ENCODE measurements at places on chromosomes 7 and 10.

GRCh38 chr10:70258216-70258615 is 25.0 kb upstream of the PPA1 start:
- no peak for DNase-seq

DNA sequence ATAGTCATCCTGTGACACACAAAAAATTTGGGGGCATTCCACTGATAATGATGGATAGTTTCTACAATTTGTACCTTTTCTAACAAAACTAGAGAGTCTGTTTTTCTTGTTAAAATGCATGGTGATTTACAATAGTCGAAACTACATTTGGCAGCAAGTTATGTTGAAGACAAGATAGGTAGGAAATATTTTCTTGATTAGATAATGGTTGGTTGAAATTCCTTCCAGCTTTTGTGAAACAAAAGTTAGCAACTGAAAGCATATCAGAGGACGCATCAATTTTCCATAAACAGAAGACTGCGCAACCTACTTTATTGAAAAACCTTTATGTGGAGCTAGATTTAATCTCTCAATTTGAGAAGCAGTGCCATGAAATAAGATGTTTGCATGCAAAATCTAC is 155.8 kb upstream of the GLI3 start:
- DNase-seq = no peak

GRCh38 chr7:111026343-111026742 is 64.6 kb upstream of the LRRN3 start:
- DNase-seq = no peak

DNA sequence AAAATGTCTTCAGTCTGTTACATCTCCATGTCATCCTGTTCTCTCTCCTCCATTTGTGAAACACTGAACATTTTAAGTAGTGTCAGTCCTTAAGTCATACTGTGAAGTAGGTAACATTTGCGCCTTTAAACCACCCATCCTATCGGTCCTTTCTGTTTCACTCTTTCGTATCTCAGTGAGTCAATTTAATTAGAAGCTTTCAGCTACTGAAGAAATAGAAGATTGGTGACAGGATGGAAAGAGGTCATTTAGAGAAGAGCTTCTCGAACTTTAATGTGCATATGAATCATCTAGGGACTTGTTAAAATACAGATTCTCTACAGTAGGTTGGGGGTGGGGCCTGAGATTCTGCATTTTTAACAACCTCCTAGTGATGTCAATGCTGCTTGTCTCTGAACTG is 113.4 kb downstream of the SRI start:
- no peak for DNase-seq

- DNase-seq = no peak
These were observed 59.5 kb upstream of the CAV2 start for GRCh38 chr7:116439841-116440549.

DNA sequence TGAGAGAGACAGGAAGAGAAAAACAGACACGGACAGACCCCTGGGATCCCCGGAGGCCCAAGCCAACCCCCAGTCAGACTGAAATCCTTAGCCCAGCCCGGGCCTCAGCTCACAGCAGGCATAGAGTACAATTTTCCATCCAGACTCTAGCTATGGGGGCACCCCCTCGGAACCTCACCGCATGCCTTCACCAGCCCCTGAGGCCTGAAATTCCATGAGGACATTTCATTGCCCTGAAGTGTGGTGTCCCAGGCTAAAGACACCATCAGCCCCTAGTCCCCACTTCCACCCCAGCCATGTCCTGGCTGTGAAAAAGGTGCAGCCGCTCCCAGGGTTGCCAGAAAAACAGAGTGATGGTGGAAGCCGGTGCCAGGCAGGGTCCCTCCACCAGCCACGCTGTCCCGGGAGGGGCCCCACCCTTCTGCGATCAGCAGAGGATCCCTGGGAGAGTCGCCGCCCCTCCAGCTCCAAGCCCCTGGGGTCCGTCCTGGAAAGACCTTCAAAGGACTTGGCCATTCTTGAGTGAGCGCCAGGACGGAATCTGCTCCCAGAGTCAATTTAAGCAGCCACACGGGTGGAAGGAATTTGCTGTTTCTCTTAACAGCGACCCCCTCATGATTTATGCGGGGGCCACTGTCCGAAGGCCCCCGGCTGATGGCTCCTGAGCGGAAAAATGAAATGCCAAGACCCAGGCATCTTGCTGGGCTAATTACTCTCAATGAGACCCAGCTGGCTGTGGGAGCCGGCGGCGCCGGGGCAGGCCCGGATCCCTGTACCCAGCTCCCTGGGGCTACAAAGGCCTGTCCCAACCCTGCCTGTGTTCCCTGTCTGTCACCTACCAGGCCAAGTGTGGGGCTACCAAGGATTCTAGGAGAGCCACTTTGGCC is 23.2 kb downstream of the MYL10 start:
- DNase-seq = no peak

- no peak for DNase-seq
These were observed 35.6 kb downstream of the PRKAR2B start for GRCh38 chr7:107080099-107080505.

DNA sequence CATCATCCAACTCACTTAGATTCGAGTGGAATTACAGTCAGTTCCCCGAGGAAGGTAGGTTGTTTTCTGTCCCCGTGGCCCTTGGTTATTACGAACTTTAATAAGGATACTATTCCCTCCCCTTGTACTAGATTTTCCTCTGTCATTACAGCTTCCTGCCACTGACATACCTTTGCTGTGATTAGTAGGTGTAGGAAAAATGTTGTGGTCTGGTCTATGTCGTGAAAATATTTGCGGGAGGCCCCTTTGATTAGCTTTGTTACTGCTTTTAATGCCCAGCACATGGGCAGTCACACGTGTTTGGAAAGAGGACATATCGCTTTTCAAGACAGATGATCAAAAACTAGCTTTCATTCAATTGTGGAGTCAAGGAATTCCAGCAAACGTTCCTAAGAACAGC is 92.2 kb downstream of the GATA3 start:
- no peak for DNase-seq

- no peak for DNase-seq
These were observed 251.9 kb downstream of the TNS3 start for GRCh38 chr7:47330026-47330425.

DNA sequence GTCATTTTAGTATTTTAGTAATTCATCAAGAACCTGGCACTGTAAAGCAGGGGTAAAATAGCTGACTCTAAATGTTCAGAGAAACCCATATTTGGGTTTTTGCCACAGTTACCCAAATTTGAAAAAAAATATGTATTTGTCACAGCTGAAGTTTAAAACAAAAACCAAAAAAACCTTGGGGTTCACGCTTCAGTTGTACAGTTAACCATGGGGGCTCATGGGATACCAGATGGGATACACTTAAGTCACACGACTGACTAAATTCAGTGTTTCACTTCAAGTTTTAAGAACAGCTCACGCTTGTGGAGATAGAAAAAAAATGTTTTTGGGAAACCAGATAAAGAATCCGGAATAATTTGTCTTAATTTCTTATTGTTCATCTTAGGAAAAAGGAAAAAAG is 2.1 kb downstream of the ARL3 start:
- DNase-seq = no peak

DNA sequence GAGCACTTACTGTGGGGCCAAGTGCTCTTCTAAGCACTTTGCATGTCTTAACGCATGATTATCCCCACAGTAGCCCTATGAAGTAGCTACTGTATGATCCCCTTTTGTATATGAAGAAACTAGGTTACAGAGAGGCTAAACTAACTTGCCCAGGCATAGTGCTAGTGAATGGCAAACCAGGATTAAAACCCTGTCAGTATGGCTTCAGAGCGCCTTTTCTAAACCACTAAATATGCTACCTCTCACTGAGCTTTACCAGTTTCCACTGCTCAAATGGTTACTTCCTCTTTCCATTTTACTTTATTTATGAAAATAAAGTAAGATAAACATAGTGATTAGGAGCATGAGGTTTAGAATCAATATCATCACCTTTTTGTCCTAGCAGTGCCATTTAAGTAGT is 73.6 kb downstream of the PODXL start:
- DNase-seq = no peak

- DNase-seq = no peak
These were observed 2.4 kb downstream of the AMPH start for GRCh38 chr7:38628630-38629385.

DNA sequence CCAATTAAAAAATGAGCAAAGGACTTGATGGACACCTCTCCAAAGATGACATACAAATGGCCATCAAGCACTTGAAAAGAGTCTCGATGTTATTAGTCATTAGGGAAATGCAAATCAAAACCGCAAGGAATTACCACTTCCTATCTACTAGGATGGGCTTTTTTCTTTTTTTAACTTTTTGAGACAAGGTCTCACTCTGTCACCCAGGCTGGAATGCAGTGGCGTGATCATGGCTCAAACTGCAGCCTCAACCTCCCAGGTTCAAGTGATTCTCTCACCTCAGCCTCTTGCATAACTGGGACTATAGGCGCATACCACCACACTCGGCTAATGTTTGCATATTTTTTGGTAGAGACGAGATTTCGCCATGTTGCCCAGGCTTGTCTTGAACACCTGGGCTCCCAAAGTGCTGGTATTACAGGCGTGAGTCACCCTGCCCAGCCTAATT is 13.6 kb downstream of the NKX1-2 start:
- DNase-seq = no peak

GRCh38 chr10:131937836-131938235 is 37.0 kb downstream of the PPP2R2D start:
- DNase-seq = no peak

DNA sequence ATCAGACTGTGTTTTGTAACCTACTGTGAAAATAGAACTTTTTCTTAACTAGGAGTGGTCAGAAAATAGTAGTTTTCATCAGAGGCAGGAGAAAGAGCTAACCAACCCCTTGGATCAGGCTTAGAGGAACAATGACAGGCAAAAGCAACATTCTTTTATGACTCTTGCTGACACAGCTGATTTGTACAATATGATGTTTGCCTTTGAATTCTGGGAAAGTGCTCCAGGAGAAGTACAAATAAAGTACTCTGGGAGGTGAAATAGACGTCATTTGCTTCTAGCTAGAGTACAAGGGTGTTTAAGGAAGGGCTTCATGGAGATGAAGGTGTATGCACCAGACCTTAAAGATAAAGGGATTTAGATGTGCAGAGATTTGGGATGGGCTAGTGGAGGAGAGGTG is 75.1 kb upstream of the KIAA1217 start:
- DNase-seq = no peak

GRCh38 chr7:108802650-108803049 is 233.0 kb downstream of the DNAJB9 start:
- no peak for DNase-seq

DNA sequence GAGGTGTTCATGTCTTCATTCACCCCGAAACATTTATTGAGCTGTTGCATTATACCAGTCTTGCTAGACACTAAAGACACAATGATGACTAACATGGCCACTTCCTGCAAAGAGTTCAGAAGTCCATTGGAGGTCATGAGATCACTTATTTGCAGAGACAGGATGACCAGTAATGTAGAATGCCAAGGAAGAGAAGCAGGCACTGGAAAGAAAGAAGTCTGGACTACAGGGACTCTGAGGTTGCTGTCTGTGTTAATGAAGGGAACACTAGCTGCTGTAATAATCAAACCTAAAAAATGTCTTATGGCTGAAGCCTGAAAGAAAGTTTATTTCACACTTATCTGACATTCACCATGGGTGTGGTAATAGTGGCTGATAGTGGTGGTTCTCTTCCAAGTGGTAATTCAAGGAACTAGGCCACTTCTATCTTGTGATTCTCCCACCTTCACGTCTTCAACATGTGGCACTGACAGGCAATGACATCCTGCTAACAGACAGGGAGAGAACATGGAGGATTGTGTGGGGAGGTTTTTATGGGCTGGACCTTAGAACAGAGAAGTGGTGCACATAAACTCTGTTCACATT is 89.2 kb upstream of the MKLN1 start:
- DNase-seq = no peak

DNA sequence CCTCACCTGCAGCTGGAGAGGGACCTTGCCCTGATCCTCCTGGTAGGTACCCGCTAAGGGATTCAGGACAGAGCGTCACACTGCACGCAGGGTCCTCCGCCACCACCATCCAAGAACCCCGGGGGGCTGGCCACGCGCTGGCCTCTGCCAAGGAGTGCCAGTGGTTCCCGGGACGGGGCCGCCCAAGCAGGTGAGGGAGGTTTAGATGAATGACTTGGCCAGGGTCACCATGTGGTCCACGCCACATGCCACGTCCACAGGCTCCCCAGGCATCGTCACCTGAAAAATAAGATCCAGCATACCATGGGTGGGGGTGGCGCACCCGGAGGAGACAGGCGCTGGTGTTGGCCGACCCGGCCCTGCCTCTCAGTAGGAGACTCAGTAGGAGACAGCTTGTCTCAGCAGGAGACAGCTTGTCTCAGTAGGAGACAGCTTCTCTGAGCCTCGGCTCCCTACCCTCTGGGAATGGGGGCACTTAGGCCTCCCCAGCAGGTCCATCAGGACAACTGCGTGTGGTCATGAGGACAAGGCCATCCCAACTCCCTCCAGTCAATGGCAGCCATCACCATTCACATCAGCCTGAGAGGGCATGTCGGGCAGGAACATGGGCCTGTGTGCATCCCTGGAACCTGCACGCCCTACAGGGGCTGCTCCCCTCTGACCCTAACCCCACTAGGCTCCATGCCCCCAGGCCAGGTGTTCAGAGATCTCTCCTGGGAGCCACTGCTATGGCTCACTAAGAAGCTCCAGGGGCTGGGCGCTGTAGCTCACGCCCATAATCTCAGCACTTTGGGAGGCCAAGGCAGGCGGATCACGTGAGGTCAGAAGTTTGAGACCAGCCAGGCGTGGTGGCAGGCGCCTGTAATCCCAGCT is 30.5 kb downstream of the RCC1L start:
- DNase-seq = no peak

DNA sequence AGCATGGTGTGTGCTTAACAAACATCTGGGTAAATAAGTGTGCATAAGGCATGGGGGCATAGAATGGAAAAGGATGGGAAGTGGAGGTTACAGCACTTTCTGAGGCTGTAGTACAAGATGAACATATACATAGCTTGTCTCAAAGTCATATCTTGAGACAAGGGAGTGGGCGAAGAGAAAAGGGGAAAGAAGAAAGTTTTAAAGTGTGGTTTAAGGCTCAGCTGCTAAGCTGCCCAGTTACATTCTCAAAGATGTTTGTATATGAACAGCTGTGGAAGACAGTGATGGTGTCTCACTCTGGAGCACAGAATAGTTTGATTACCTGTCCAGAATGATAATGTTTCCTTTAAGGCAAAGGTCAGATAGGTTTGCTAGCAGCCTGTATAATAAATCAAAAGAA is 61.9 kb upstream of the LANCL2 start:
- DNase-seq = no peak

Measured in stimulated activated CD8-positive, alpha-beta memory T cell treated with anti-CD3 and anti-CD28 coated beads, Interleukin-4, amount 100 ng/mL, for 1 hour (primary cell).